Tibial nerve (tissue), 4 donors: ENCODE measurements at places on chromosomes 3 and 15.

DNA sequence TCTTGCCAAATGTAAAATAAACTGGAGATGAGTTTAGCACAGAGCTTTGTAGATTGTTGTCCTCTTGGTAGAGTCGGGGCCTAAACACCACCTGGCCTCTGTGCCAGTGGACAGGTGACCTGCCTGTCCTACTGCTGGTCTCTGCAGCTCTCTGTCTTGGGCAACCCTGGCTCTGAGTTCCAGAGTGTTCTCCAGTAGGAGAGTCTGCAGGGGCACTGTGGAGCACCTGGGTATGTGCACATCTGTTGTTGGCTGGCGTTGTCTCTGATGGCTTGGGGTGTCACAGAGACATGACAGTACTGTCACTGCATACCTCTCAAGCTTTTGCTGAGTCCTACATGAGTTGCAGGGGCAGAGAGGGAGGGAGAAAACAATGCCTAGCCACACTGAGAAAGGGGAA is 112.6 kb downstream of the IGF1R start:
- peaks cover 17% of the 10 kb centered on the region for H3K4me1 ChIP-seq
- no peak overlapping the region for H3K27ac ChIP-seq
- H3K4me3 ChIP-seq = no peak overlapping the region
- H3K27me3 ChIP-seq = no peaks in the 10 kb centered on the region

GRCh38 chr3:141505166-141505565 is 18.3 kb downstream of the RASA2 start:
- no peak overlapping the region for H3K4me3 ChIP-seq
- no peaks in the 10 kb centered on the region for H3K27me3 ChIP-seq
- DNase-seq = no peak
- H3K36me3 ChIP-seq = no peaks in the 10 kb centered on the region
- H3K27ac ChIP-seq = no peak overlapping the region

GRCh38 chr3:170483485-170484262 is 65.0 kb downstream of the CLDN11 start:
- no peaks in the 10 kb centered on the region for H3K27me3 ChIP-seq
- no peak overlapping the region for H3K27ac ChIP-seq
- H3K36me3 ChIP-seq = no peaks in the 10 kb centered on the region
- no peaks in the 10 kb centered on the region for H3K4me1 ChIP-seq

DNA sequence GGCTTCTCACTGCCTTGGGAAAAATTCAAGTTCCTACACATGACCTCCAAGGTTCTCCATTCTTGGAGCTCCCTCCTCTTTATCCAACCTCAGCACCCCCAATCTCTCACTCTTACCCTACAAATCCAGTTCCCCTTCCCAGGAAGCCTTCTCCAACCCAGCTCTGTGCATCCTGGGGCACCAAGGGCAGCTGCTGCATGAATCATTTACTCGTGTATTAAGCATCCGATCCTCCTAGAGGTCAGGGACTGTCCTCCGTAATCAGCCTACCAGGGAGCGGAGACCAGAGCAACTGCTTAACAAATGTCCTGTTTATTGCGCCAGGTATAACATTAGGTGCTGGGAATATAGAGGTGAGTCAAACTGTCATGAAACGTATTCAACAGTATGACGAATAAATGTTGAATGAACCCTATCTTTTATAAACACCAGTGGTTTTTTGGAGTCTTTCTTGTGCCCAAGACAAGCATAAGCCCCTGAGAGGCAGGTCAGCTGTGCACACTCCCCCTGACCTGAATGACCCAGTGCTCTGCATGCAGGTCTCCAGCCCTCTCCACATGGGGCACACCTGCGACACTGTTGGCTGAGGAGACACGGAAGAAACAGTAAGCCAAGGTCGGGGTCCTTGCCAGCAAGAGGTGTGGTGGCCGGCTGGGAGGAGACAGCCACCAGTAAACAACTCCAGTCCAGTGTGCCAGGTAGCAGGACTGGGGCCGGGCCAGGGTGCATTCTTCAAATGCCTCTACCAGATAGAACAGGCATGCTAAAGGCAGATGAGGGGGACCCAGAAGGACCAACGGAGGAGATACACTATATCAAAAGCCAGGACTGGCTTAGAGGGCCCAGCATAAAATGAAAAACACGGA is 27.6 kb downstream of the ANP32A start:
- no peaks in the 10 kb centered on the region for H3K36me3 ChIP-seq
- peaks cover 94% of the 10 kb centered on the region for H3K4me1 ChIP-seq
- no peak overlapping the region for H3K27ac ChIP-seq
- no peak for DNase-seq

GRCh38 chr15:48963524-48964113 is at the start of gene SHC4:
Gene SHC4, minus strand, starts transcription at chr15:48963919. Its CDS starts 904 bp downstream, at chr15:48963015.
- H3K27me3 ChIP-seq = no peaks in the 10 kb centered on the region
- H3K4me1 ChIP-seq = peaks cover 3% of the 10 kb centered on the region
- H3K27ac ChIP-seq = peak within 1 kb of the TSS; percentile 71
- H3K36me3 ChIP-seq = no peaks in the 10 kb centered on the region
- peak; percentile 74 for DNase-seq
- H3K4me3 ChIP-seq = peak within 1 kb of the TSS; percentile 68

- H3K36me3 ChIP-seq = no peaks in the 10 kb centered on the region
- H3K27ac ChIP-seq = no peak overlapping the region
- no peaks in the 10 kb centered on the region for H3K27me3 ChIP-seq
- no peak overlapping the region for H3K4me3 ChIP-seq
Measured at GRCh38 chr3:45568848-45569762, 25.4 kb upstream of the LIMD1 start.

- no peak overlapping the region for H3K27ac ChIP-seq
- H3K36me3 ChIP-seq = no peaks in the 10 kb centered on the region
- no peak overlapping the region for H3K4me3 ChIP-seq
- no peak for DNase-seq
- H3K4me1 ChIP-seq = no peaks in the 10 kb centered on the region
- H3K27me3 ChIP-seq = no peaks in the 10 kb centered on the region
Measured at GRCh38 chr3:144314946-144315345, 343.3 kb downstream of the DIPK2A start.

DNA sequence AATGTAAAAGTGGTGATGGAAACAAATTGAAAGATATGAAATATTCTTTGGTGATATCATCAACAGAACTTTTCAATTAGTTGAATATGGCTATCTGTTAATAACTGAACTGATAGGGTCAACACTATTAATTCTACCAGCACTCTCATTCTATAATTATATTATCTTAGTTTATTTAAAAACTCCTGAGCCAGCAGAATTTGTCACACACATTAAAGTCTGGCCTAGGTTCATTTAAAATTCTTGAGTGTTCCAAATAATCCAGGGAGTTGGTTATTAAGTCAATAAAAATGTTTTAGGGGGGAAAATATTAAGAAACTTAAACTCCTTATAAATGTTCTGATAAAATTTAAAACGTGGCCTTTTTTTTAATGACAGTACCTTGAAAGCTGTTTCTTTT is 189.6 kb upstream of the GRM7 start:
- H3K27ac ChIP-seq = no peak overlapping the region
- H3K27me3 ChIP-seq = no peaks in the 10 kb centered on the region
- DNase-seq = no peak
- H3K4me3 ChIP-seq = no peak overlapping the region
- H3K36me3 ChIP-seq = no peaks in the 10 kb centered on the region

- DNase-seq = no peak
- no peak overlapping the region for H3K27ac ChIP-seq
- peaks cover 7% of the 10 kb centered on the region for H3K4me1 ChIP-seq
- H3K27me3 ChIP-seq = no peaks in the 10 kb centered on the region
- no peak overlapping the region for H3K4me3 ChIP-seq
Measured at GRCh38 chr3:73475717-73476116, 149.0 kb downstream of the PDZRN3 start.

DNA sequence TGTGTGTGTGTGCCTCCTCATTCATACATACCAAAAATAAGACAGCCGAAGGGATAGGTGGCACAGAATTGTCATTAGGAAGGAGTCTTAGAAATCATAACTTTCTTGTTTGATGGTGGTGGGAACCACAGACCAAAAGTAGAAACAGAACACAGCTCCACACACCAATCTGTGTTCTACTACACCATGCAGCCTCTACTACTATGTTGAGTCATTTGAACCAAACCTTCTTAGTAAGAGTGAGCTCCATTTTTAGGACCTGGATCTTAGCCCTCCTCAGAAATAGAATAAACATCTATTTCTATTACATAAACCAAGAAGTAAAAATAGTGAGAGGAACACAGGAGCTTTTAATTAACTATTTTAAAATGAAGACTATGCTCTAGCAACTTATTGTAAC is 27.9 kb upstream of the PLCH1 start:
- H3K4me1 ChIP-seq = no peaks in the 10 kb centered on the region
- H3K27me3 ChIP-seq = no peaks in the 10 kb centered on the region
- no peak overlapping the region for H3K27ac ChIP-seq
- H3K36me3 ChIP-seq = peaks cover 50% of the 10 kb centered on the region
- DNase-seq = no peak
- no peak overlapping the region for H3K4me3 ChIP-seq

GRCh38 chr3:186339180-186339918 is 22.7 kb downstream of the DGKG start:
- no peak overlapping the region for H3K27ac ChIP-seq
- no peak overlapping the region for H3K4me3 ChIP-seq
- H3K27me3 ChIP-seq = no peaks in the 10 kb centered on the region
- no peak for DNase-seq

DNA sequence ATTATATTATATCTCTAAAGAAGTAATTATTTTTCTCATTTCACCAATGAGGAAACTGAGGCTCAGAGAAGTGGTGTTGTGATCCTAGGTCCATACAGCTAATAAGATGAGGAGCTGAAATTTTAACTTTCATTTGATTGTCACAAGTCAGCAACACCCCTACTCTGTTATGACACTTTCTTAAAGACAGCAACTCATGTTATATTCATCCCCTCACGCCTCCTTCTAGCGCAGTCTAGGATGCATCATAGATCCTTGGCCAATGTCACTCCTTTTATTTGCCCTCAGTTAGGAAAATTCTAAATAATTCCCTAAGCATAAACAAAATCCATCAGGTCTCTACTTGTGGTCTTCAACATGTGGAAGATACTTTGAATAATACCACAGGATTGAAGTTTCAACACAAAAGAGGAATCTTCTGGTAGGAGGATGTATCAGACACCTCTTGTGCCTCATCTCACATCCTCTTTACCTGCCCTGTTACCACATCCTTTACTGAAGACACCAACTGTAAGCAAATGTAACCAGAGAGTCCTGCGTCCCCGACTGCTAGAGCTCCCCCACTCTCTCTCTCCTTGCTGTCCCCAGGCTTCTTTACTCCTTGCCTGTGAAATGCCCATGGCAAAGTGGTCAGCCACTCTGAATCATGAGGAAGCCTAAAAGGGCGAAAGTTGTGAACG is 53.7 kb downstream of the TRIM42 start:
- no peak overlapping the region for H3K27ac ChIP-seq
- H3K27me3 ChIP-seq = no peaks in the 10 kb centered on the region
- H3K36me3 ChIP-seq = no peaks in the 10 kb centered on the region
- DNase-seq = no peak
- no peak overlapping the region for H3K4me3 ChIP-seq
- H3K4me1 ChIP-seq = no peaks in the 10 kb centered on the region

- H3K4me1 ChIP-seq = no peaks in the 10 kb centered on the region
- peaks cover 12% of the 10 kb centered on the region for H3K36me3 ChIP-seq
- no peak overlapping the region for H3K27ac ChIP-seq
- H3K4me3 ChIP-seq = no peak overlapping the region
Measured at GRCh38 chr3:98793971-98794370, 30.8 kb downstream of the ST3GAL6 start.

DNA sequence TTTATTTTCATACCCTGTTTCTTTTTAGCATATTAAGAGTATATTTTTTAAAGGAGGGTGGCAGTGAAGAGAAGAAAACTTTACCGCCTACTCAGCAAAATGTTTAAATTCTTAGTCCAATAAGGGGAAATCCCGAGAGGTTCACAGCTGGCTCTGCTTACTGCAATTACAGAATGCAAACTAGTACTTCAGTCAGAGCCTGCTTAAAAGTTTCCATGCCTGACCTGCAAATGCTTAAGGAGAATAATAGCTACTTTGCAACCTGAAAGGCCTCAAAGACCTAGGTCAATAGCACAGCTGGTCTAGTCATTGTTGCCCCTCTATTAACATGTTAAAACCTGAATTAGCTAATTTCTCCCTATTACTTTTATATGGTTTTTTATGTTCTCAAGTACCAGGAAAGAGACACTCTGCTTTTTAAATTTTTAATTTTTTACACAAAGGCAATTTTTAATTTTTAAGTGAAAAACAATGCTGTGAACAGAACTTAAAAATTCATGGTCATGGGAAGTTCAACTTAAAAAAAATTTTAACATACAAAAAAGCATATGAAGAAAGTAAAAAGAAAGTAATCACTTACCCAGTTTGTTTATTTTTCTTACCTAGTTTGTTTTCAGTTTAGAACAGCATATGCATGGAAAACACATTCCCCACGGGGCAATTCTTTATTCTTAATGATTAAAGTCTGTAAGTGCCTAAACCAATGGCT is 79.2 kb downstream of the P3H2 start:
- H3K27ac ChIP-seq = no peak overlapping the region
- H3K36me3 ChIP-seq = no peaks in the 10 kb centered on the region
- peaks cover 7% of the 10 kb centered on the region for H3K4me1 ChIP-seq
- H3K4me3 ChIP-seq = no peak overlapping the region
- no peaks in the 10 kb centered on the region for H3K27me3 ChIP-seq

DNA sequence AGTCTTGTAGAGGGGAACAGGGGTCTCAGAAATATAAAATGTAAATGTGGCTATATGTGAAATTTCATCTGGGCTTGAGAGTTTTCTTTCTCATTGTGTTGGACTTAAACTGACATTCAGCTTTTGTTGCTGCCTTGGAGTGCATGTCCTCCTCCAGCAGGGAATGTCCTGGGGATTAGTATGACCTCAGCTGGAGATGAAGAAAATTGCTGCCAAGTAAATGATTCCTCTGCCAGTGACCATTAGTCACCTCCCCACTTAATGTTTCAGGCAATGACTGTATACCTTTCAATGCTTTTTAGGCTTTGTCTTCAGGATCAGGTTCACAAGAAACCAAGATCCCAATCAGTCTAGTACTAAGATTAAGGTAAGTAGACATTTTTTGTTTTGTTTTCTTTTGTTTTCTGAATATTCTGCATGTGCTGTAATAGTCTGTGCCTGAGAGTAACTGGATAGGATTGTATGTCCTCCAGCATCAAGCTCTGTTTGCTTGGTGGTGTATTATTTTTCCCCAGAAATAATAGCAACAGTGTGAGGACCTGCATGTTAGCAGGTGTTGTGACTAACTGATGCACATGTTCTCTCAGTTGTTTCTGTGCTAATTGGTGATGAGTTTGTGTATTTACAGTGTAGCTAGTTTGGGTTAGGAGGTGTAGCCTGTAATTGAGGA is 18.1 kb upstream of the SLC22A13 start:
- H3K4me3 ChIP-seq = no peak overlapping the region
- no peak overlapping the region for H3K27ac ChIP-seq
- no peaks in the 10 kb centered on the region for H3K27me3 ChIP-seq
- no peaks in the 10 kb centered on the region for H3K4me1 ChIP-seq
- no peaks in the 10 kb centered on the region for H3K36me3 ChIP-seq

- no peak for DNase-seq
- H3K4me1 ChIP-seq = peaks cover 13% of the 10 kb centered on the region
- peaks cover 3% of the 10 kb centered on the region for H3K36me3 ChIP-seq
- H3K27me3 ChIP-seq = no peaks in the 10 kb centered on the region
Measured at GRCh38 chr3:195692354-195692685, 28.5 kb upstream of the MUC20 start.

- H3K27ac ChIP-seq = no peak overlapping the region
- H3K27me3 ChIP-seq = no peaks in the 10 kb centered on the region
- H3K4me3 ChIP-seq = no peak overlapping the region
- DNase-seq = no peak
Measured at GRCh38 chr15:33107950-33108349, 86.6 kb downstream of the FMN1 start.
